ENCODE measurements at places on chromosomes 1 and 21.

GRCh38 chr1:1146596-1146995 lies 27.1 kb upstream of the TTLL10 start:
- ATAC-seq: no peak

GRCh38 chr21:32613436-32614043 lies 1.4 kb upstream of the CFAP298 start:
- no peak for ATAC-seq

DNA sequence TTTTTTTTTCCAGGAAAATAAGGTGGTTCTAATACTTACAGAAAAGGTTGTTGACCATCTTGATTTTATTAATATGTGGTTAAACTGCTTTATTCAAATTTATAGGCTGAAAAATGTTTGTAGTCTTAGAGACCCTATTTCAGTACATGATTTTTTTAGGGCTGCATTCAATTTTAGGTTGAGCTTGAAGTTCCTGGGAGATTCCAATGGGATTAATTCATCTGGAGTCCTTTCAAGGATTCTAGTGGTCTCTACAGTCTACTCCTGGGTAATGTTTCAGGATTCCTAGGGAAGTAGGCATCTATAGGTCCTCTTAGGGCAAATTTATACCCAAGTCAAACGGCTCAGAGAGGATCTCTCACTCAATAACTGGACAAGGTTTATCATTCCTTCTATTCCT lies 126.7 kb downstream of the HMCN1 start:
- no peak for ATAC-seq

- ATAC-seq: peak; percentile 44
Measured at GRCh38 chr21:26116456-26117011, 54.0 kb downstream of the APP start.

DNA sequence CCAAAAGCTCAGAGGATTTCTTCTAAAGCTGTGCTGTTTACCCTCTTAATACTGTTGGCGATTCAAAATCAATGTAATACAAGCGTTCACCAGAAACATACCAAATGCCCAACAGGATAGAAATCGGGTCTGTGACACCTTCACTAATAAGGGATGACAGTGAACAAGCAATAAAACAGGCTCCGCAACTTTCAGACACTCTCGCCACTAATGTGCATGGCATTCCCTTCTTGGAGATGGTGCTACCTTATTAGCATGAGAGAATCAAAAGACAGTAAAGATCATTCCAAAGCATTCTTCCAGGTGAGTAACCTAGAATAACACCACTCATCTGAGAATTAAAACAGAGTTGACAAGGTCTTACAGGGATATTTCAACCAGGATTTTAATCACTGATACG lies 367.1 kb downstream of the TTLL7 start:
- ATAC-seq: no peak

DNA sequence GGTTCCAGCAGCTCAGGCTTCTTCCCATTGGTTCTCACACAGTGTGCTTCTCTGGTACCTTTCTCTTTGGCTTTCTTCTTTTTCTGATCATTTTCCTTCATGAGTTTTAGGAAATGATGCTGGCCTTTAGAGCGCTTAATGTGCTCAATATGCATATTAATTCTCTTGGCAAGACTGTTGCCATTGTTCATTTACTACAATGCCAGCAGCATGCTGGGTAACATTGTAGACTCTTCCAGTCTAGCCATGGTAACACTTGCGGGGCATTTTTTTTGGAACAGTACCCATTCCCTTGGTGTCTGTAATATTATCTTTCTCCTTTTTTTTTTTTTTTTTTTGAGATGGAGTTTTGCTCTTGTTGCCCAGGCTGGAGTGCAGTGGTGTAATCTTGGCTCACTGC lies 21.7 kb downstream of the UBE4B start:
- no peak for ATAC-seq

Measured in motor neuron (in vitro differentiated cells).